ENCODE measurements at places on chromosomes 2 and 18. TPM values are rescaled to one million over a fixed set of nuclear protein-coding genes. Genes with fewer than 3 reads are reported as not detected.

VIL1 gene
- not detected for total RNA-seq

UGT1A10 gene
- 3.0 TPM for total RNA-seq

DNA sequence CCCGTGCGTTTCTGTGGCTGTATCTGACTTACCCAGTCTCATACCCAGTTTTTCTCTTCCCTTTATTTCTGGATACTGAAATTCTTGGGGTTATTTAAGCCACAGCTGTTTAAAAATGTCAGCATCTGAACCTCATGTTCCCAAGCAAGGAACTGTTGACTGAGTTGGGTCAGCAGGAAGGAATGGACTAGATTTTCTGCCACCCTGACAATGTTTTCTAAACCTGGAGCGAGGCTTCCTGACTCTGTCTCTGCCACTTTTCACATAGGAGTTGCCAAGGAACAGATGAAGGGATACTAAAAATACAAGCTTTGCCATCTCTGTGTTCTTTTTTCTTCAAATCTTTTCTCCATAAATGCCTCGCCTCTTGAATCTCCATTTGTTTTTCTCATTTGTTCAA is 29.0 kb upstream of the SCYGR1 start:
- DNase-seq: no peak

DNA sequence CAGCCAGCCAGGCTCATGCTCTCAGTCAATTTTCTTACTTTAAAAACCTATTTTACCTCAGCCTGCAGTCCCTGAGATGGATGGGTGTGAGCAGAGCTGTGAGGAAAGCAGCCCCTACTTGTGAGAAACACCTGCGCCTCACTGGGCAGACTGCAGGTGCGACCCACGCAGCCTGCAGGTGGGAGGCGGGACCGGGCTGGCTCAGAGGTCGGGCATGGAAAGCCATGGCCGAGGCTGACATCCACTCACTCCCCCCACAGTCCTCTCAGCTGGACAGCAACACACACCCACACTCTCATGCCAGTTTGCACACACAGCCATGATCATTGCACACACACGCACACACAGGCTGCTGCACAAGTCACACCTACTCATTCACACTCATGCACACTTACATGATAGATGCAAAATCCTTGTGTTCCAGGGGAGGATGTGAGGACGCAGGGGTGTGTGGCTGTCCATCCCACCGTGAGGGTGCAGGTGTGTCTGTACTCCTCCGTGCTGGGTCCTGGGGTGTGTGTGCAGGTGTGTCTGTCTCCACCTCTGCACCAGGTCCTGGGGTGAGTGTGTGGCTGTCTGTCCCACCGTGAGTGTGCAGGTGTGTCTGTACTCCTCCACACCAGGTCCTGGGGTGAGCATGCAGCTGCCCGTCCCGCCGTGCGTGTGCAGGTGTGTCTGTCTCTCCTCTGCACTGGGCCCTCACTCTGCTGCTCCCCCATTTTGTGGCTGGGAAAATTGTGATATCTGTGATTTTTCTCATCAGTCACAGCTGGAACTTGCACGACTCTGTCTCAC is 166.5 kb downstream of the RTP5 start:
- peak; percentile 20 for DNase-seq

DNA sequence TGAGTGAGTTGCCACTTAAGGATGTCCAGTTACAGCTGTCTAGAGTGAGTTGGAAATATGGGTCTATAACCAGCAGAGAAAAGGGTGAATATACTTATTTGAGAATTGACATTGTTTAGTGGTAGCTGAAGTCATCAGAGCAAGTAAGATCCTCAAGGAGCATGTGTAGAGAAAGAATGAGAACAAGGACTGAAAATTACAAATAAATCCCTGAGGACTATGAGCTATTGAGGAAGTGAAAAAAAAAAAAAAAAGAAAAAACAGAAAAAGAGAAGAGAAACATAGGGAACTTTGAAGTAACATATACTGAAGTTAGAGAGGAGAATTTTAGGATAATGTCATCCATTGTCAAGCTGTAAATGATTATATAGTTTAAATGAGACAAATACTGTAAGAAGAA is 134.0 kb upstream of the CCDC68 start:
- no peak for DNase-seq

- DNase-seq: peak; percentile 36
Measured at GRCh38 chr2:239818531-239819011, 206.6 kb downstream of the NDUFA10 start.

All from ureter (tissue), 1 donor.